ENCODE measurements at places on chromosomes 6 and 20. TPM values are rescaled to one million over a fixed set of nuclear protein-coding genes. Genes with fewer than 3 reads are reported as not detected.
A peak's percentile ranks its signal among the peaks of the same experiment; 100 is the strongest.

DNA sequence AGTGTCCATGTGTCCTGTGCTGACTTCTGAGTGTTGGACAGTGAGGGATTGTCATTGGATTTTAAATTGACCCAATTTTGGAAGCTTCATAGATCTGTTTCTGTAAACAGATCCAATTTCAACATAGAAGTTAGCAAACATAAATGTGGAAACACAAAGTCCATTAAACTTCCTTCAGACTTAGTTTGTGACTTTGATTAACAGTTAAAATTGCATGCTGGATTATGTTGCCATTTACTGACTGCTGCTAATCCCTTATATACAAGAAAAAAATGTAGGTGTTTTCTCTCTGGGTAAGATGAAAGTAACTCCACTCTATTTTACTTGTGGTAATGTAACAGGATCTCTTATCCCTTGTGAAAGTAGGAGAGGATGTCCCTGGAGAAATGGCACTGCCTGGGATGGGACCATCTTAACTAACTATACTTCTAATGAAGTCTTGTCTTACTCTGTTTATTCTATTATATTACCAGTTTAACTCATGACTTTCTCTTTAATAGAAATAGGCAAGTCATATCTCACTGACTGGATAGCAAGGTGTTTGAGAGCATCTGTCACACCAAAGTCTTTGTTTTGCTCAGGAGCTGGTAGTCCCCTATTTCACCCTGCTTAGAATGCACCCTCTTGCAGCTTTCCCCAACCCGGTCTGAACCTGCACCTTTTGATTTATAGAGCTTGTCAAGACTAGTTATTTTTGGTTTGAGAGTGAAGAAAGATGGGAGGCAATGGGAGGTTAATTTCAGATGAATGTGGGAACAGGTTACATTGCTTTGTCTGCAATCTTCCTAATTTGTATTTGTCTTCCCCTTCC is 7.2 kb downstream of the TPX2 start:
- no peak for DNase-seq

The GTF3C6 gene
- 30.2 TPM for total RNA-seq

GRCh38 chr20:3661060-3661813 is 2.0 kb downstream of the GFRA4 start:
- DNase-seq = no peak

DNA sequence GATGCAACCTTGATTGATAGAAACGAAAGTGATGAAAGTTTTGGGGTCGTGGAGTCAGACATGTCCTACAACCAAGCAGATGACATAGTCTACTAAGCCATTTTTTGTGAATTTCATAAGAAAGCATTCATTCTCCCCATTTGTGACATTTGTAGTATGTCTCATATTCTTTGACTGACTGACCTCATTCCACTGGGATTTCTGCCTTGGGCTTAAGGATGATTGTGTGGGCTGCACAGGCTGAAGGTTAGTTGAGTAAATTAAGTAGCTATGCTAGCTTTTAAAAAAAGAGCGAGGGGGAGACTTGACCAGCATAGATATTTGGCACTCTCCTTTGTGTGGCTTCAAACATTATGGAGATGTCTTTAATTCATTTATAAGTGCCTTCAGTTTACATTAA is 28.9 kb downstream of the STMND1 start:
- DNase-seq = no peak

DNA sequence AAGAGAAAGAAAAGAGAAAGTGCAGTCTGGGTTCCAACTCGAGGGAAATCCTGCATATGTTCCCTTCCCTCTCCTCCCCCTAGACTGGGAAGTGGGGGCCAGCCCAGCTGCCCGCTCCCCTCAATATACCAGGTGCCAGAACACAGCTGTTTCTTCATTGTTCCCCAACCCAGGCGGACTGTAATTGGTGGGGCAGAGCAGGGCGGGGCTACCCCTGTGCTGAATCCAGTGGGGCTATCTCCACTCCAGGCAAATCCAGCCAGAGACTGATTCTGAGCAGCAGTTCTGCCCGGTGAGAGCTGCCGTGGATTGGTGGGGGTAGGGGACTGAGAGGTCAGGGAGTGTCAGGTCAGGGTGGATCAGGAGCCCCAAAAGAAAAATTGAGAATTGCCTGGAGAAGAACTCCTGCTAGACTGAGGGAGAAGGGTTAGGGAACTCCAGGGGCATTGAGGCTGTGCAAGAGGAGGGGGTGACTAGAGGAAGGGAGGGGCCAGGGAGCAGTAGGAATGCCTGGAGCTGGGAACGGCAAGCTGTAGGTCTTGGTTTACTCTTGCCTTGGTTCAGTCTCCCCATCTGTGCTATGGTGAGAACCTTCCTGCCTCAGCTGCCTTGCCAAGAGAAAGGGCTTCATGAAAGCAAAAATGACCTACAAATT is at the start of gene MYMX:
MYMX (plus strand) TSS at position 250 of the 655 bp plus-strand sequence. CDS start 546 bp downstream, outside the sequence.
- DNase-seq = no peak

DNA sequence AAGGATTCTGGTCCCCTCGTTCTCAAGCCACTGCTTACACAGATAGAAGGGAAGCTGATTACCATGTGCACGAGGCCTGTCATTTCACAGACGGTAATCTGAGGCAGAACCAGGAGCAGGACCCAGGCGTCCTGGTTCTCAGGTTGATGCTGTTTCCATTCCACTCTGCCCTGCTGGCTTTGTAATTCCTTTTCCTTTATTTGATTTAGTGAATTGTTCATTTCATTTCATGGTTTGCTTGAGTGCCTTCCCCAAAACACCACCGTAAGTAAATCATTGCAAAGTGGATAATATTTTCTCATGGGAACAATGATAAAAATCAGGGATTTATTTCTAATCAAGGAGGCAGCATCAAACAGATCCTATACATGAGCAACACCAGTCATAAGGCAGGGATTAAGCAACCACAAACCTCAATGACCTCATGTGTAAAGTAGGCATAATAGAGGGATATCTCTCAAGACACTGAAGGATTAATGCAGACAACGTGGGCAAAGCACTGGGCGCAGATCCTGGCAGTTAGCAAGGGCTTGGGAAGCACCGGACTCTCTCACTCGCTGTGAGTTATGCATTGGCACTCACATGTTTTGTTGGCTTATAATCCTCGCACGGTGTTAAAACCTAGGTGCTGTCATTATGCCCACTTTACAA is 229.5 kb upstream of the FOXQ1 start:
- no peak for DNase-seq

- DNase-seq = no peak
Observed at GRCh38 chr6:62146954-62147853, 138.8 kb downstream of the KHDRBS2 start.

The BTBD9 gene
- total RNA-seq = 29.3 TPM

The SIRPA gene
- total RNA-seq = 8.0 TPM

DNA sequence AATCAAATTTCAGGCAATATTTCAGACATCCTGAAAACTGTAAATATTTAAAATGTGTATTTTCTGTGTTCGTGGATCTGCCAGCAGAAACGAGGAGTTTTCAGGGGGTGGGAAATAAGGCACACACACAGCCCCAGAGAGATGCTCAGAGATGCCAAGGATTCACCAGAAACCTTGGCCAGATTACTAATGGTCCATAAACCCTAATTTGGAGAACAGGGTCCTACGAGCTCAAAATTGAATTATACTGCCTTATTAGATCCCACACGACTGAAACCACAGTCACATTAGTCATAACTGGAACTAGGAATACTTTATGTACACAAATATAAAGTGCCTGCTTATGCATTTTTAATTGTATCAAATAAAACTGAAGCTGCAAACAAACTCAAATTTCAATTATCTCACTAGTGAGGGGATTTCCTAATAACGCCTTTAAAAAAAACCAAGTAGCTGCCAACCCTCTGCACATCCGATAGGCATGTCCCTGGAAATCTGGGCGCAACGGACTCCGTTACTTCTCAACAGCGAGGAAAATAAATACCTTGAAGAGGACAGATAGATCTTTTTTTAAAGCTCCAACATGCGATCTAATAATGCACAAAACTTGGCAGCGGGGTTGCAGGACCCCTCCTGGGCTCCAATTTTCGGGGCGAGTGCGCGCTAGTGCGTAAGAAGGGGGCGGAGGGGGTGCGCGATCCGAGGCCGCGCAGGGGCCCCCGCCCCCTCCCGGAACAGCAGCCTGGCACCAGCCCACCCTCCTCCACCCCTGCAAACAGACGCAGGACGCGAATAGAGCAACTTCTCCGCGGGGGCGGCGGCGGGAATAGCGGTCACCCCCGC is 897 bp downstream of the CHD6 start:
- peak; percentile 24 for DNase-seq

- no peak for DNase-seq
Observed at GRCh38 chr6:124536157-124536841, 425.9 kb upstream of the RNF217 start.

- DNase-seq = no peak
Observed at GRCh38 chr20:57047281-57048026, 219.0 kb downstream of the BMP7 start.

DNA sequence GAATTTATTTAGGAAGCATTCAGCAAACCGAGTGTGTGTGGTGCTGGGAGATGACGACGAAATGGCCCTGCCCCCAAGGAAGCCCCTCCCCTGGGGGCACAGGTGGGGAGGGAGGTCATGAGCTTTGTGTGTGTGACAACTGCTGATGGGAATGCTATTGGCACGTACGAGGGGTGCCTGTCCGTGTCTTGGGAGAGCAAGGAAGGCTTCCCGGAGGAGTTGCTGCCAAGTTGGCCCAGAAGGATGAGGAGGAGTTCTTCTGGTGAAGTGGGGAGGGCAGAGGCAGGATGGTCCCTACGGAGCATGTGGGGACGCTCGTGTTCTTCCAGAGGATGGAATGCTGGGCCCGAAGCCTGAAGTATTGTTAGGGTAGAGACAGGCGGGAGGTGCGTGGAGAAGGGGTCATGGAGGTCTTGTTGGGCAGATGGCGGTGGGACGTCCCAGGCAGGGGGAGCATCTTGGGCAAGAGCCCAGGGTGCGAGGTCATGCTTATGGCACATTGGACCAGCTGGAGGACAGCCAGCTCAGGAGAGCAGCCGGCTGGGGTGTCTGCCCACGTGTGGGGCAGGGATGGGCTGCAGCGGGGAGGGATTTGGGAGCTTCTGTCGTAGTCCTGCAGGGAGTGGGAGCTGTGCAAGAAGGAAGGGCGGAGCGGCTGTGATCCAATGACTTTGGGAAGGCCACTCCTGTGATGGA is 46.1 kb downstream of the SYNJ2 start:
- DNase-seq = no peak

DNA sequence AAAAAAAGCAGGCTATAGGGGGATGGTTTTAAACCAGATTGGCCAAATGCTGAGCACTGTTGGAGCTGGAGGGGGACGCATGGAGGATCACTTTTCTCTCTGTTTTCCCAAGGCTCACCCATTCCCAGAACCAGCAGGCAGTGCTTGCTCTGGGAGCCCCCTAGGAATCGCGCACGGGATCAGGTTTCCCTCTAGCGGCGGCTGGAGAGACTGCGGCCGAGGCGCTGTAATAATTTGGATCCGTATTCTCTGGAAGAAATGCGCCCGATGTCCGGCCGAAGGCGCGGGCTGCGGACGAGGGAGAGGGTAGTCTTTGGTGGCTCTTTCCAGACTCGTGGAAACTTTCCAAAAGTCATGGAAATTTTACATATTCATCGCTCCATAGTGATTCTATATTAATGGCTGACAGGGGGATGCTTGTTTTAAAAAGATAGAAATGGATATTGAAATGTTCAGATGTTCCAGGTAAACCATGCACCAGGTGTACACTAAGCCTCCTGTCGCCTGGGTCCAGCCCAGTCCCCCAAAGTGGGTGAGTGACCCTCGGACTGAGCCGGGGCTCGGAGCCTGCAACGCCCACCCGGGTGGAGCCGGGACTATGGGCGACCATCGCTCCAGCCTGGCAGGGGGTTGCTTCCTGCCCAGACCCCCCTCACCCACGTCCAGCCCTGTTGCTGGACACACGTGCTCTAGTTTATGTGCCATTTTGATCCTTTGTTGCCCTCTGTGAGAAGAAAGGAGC is 78.7 kb upstream of the PHACTR3 start:
- DNase-seq = peak; percentile 74

DNA sequence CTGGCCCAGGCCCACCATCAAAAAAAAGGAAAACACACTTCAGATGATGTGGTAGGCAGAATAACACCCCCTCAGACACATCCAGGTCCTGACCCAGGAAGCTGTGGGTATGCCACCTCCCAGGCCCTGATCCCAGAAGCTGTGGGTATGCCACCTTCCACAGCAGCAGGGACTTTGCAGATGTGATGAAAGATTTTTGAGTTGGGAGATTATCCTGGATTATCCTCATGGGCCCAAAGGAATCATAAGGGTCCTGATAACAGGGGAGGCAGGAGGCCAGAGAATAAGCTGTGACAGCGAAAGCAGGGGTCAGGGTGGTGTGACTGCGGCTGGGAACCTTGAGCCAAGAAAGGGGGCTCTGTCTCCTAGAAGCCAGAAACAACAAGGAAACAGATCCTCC is 55.0 kb downstream of the BMP7 start:
- DNase-seq = no peak

GRCh38 chr20:7291323-7291943 is 523.9 kb downstream of the BMP2 start:
- DNase-seq = no peak

The TOX2 gene
- total RNA-seq = 0.54 TPM

- no peak for DNase-seq
Observed at GRCh38 chr6:138988469-138988834, 399 bp upstream of the REPS1 start.

DNA sequence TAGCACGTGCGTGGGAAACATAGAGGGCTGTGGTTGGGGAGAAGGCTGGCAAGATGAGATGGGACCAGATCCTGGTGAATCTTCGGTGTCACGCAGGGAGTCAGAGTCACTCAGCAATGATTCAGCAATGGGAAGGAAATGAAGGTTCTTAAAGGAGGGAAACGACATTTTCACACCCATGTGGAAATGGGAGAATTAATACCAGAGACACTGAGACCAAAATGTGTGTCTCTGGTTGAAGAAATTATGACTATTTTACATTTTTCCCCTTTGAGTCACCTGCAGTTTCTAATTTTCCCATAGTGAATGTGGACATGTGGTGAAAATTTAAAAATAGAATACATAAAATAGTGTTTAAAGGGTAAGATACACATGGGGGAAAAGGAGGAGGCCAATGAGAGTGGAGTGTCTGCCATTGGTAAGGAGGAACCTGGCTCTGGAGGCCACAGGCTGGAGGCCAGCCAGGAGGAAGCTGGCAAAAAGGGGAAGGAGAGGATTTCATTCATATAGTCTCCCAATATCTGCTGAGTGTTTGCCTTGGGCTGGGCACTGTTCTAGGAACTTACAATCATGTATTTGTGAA is 17.5 kb downstream of the NRN1 start:
- peak; percentile 9 for DNase-seq

The MRPS18A gene
- total RNA-seq = 17.0 TPM

GRCh38 chr20:22763257-22763906 is 179.0 kb upstream of the FOXA2 start:
- DNase-seq = no peak

Measured in cerebellum (tissue), 4 donors.